Activated CD4-positive, alpha-beta T cell treated with anti-CD3 and anti-CD28 coated beads for 36 hours (primary cell): ENCODE measurements at places on chromosomes 5 and 9. TPM values are rescaled to one million over a fixed set of nuclear protein-coding genes. Genes with fewer than 3 reads are reported as not detected.

GPR150 gene
- total RNA-seq = 0.37 TPM

GRCh38 chr9:123960366-123960765 is 30.4 kb upstream of the DENND1A start:
- peaks cover 5% of the 10 kb centered on the region for H3K4me1 ChIP-seq
- H3K27me3 ChIP-seq = peaks cover 21% of the 10 kb centered on the region
- H3K36me3 ChIP-seq = no peaks in the 10 kb centered on the region
- no peak for DNase-seq

GRCh38 chr5:125376059-125376641 is 629.7 kb upstream of the ZNF608 start:
- no peaks in the 10 kb centered on the region for H3K27me3 ChIP-seq
- no peak for DNase-seq
- no peak overlapping the region for H3K4me3 ChIP-seq
- H3K36me3 ChIP-seq = no peaks in the 10 kb centered on the region
- H3K27ac ChIP-seq = no peak overlapping the region

GRCh38 chr5:54325610-54326311 is 15.4 kb upstream of the ARL15 start:
- no peaks in the 10 kb centered on the region for H3K36me3 ChIP-seq
- H3K27ac ChIP-seq = no peak overlapping the region
- DNase-seq = no peak
- no peak overlapping the region for H3K4me3 ChIP-seq
